Activated CD8-positive, alpha-beta T cell treated with anti-CD3 and anti-CD28 coated beads, Interleukin-2, amount 10 ng/mL, durations not matched to agents 7 days and 5 days (primary cell): ENCODE measurements at places on chromosomes 11 and 22. TPM values are rescaled to one million over a fixed set of nuclear protein-coding genes. Genes with fewer than 3 reads are reported as not detected.

DNA sequence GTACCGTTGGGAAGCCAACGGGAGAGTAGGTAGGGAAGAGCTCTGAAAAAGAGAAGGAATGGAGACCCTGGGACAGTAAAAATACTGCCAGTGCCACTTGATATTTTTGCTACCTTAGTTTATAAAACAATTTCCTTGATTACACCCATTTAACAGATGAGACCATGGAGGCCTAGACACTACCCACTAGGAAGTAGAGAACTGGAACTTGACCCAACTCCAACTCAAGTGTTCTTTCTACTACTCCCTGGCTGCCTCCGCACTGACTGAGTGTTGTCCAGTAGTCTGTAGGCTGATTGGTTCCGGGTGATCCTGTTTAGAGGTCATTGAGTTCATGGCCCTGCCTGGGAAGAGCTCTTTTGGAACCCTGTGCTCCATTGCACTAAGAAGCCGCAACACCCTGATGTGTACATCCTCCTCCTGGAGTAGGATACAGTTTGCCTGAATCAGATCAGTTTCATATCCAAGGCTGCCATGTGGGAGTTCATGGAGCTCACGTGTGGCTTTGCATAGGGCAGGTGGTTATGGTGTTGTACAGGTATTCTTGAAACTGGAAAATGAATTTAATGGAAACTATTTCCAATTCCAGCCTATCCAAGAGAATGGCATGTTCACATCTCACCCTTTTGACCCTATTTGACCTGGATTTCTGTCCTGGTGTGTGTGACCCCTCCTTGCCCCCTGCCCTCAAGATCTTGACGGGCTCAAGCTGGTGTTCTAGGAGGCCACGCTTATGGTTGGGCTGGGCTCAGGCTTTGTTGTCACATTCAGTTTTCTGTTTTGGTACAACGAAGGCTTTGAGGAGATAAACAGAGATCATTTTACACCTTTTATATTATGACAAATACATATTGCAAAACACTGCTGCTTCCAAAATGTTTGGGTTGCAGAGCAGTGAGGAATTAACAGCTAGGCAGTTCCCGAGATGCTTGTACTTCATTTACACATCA lies 102.2 kb upstream of the NNMT start:
- DNase-seq: no peak

DNA sequence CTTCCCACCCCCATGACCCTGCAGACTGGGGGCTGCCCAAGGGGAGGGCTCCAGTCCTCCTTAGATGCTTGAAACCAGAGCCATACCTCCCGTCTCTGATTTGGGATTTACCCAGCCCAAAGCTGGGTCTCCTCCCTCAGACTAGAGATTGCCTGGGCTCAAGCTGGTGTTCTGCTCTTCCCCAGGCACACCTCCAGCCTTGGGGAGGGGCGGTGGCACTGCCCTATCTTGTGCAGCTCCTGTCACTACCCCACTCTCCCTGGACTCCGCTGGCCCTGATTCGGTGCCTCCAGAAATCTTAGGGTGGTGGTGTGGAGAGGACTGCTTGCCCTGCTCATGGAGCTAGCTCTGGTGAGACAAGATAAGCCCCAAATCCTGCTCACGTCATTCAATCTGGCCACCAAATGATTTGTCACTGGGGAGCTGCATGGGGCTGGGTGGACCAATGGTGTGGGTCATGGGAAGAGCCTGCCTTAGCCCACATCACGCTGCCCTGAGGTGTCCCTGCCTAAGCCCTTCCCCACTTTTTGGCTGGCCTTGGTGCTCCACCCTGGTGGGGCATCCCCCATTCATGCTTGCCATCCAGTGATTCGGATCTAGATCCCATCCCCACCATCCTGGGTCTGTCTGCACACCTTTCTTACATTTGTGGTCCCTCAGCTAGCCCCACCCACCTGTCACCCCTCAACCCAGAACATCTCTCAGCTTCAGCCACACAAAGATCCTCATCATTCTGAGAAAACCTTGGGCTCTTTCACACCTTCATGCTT lies 87.7 kb downstream of the PDE2A start:
- no peak for DNase-seq

- no peak for DNase-seq
Measured at GRCh38 chr22:16828876-16829275, 3.7 kb upstream of the XKR3 start.

- DNase-seq: no peak
Measured at GRCh38 chr11:131331010-131331409, 39.4 kb upstream of the NTM start.

DNA sequence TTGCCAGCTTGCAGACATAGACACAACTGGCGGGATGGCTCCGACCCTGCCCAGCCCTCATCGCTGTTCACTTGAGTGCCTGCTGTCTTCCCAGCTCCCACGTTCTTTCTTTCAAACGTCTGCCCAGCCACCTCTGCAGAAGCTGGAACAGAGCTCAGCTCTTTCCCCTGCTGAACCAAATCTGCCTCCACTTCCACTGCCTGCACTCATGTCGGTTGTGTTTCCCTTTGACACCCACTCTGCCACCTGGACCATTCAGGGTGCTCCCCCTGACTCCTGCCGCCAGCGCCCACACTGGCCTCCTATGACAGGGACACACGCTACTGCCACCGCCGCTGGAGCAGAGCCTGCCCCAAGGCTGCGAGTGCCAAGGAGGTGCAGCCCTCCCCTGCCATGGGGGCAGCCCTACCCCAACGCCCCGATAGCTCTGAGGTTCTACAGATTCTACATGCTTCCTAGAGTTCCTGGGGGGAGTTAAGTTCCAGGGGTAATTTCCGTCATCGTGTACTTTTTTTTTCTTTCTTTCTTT lies 37.9 kb downstream of the TST start:
- no peak for DNase-seq

GRCh38 chr11:8971924-8972316 lies 7.7 kb upstream of the TMEM9B start:
- no peak for DNase-seq

DNA sequence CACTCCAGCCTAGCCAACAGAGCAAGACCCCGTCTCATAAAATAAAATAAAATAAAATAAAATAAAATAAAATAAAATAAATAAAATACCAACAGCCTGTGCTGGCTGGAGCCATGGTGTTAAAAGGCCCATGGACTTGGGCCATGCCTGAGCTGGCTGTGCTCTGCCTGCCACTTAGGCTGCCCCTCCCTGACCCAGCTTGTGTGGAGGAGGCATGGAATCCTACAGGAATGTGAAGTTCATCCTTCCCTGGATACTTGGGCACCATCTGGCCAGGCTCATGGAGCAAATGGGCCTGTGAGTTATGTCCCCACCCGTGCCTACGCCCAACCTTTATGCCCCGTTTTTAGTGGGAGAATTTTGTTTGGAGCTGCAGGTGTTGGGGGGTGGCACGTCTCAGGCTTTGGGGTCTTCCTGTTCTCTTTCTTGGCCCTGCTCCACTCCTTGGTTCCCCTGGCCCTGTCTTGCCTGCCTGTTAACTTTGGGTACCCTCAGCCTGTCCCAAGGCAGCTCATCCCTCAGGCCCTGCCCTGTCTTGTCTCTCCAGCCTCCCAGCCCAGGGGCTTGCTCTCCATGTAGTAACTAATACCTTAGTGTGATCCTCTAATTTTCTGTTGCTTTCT lies 51.3 kb downstream of the BCR start:
- no peak for DNase-seq

Gene MRGPRX3
- not detected for total RNA-seq
